NCI-H1105 treated with DMSO at 0.1 percent for 48 hours (cell line): ENCODE measurements at places on chromosomes 4 and X.

- no peak for DNase-seq
Observed at GRCh38 chrX:111874241-111874640, 1.7 kb upstream of the TRPC5OS start.

DNA sequence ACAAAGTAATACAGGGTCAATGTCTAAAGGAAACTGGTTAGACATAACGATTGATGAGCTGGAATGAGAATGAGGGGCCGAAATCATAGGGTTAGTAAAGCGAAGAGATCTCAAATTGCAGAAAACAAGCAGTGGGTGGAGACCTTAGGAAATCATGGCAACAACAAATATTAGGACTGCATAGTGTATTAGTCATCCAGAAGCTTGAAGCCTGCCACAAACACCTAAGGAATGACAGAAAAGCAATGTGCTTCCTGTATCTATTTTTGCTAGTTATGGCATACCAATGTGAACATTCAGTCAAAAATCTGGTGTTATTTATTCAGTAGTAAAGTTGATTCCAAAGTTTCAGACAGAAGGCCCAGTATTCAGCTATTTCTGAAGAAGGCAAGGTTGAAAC lies 410.9 kb upstream of the CT83 start:
- no peak for DNase-seq

DNA sequence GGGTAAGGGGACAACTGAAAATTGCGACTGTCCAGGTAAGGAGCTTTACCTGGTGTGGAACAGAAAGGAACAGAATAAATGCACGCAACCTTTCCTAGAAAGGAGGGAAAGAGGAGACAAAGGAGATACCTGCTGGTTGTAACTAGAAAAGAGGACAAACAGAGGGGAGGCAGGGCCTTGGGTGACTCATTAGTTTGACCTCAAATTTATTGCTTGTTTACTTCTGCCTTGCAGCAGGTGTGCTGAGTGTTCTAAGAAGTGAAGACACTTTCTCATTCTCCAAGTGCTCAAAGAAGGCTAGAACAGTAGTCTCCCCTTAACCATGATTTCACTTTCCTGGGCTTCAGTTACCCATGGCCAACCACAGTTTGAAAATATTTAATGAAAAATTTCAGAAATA lies 123.1 kb upstream of the BOD1L1 start:
- no peak for DNase-seq

- no peak for DNase-seq
Observed at GRCh38 chr4:40206426-40206825, 9.6 kb downstream of the RHOH start.

GRCh38 chr4:76639288-76639687 lies 204.3 kb downstream of the SHROOM3 start:
- DNase-seq: no peak

- no peak for DNase-seq
Observed at GRCh38 chr4:94507281-94507680, 55.5 kb downstream of the PDLIM5 start.

- DNase-seq: no peak
Observed at GRCh38 chrX:87160435-87161010, 357.1 kb upstream of the KLHL4 start.

DNA sequence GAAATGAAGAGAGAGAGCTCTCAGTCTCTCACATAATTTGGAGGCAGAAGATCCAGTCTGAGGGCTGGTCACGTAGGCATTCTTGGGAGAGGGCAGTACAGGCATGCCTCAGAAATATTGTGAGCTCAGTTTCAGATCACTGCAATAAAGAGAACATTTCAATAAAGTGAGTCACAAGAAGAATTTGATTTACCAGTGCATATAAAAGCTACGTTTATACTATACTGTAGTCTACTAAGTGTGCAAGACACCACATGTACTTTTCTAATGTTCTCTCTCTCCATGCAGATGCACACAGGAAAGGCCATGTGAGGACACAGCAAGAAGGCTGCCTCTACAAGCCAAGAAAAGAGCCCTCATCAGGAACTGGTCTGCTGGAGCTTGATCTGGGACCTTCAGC lies 583.5 kb upstream of the FAT1 start:
- no peak for DNase-seq

DNA sequence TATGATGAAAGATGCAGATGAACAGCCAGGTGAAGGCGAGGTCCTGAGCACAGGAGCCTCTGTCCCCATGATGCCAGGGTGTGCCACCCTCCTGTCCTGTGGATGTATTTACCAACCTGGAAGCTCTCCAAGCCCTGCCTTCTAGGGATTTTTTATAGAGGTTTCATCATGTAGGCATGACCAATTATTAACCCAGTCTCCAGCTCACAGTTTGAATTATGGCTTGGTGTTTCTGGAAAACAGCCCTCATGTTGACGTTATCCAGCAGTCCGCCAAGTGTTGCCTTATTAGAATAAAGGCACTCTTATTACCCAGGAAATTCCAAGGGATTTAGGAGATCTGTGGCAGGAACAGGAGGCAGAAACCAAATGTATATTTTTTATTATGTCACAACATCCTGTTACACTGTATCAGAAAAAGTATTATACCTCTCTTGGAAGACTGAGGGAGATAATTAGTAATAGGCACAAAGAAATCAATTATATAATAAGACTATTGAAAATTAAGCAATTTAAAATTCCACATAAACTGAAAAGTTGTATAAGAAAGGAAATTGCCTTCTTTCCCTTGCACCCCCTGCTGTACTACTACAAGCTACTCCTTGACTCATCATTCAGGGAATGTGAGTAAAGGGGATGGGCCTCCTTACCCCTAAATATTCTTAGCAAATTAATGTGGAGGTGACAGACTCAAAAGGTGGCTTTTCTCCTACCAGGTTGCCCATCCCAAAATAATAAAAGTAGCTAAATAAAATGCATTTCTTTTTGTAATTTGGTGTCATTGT lies 129.6 kb downstream of the ZNF330 start:
- DNase-seq: peak; percentile 18

DNA sequence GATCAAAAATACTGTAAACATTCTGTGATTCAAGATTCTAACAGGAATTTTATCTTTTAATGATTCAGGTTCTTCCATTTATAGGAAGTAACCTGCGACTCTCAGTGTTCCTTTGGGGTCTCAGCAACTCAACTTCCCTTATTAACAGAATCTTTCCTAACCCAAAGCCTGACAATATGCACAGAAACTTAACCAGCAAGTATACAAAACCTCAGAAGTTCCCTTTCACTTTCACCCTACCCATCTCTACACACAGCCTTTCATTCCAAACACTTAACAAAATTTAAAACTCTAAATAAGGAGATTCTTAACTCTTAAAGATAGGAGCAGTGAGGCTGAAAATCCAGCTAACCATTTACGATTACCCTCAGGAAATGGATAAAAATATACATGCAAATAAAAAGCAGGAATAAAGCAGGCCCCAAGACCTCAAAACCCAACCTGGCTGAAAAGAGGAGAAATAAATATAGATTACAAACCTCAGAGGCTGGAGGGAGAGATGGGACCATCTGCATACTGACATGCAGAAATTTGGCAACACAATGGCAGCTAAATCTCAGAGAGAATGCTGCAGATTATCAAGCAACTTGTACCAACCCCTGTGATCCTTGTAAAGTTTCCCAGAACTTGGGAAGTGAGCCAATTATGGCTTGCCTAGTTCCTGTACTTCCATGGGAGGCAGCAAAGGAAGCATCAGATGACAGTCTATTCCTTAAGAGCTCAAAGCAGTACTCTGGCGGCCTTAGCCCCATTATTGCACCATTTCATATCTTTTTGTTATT lies 101.0 kb downstream of the ATP11C start:
- DNase-seq: no peak

GRCh38 chr4:165537028-165537648 lies 158.3 kb downstream of the CPE start:
- peak; percentile 57 for DNase-seq

- no peak for DNase-seq
Observed at GRCh38 chrX:123408821-123409737, 225.0 kb downstream of the GRIA3 start.

GRCh38 chr4:38752372-38752940 lies 30.3 kb downstream of the TLR10 start:
- DNase-seq: no peak

DNA sequence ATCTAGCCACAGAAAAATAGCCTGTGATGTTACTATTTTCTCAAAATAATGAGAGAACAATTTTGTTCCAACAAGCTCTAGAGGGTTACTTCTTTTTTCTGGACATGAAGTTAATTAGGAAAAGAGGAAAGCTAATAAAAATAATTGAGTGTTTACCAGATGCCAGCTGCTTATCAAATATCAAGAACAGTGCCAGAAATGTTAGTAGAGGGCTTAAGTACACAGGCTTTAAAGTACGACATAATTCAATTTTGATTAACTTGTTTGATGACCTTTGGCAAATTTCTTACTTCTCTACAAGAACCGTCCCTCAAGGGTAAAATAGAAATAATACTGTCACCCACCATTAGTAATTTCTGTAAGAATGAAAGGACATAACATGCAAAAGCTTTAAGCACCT lies 977.0 kb downstream of the FSTL5 start:
- peak; percentile 90 for DNase-seq

DNA sequence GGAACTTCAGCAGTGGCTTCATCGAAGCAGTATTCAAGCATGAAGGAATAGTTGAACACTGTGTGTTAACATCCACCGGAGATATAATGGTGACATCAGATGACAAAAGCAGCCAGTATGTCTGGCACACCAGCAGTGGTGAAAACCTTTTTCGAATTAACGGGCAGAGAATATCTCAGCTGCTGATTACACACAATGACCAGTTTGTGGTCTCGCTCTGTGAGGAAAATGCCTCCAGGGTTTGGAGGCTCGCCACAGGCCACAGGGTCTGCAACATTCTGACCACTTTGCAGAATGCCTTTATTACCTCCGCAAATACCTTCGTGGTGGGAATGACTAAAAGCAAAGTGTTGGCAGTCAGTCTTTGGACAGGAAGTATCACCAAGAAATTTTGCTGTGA lies 201.5 kb downstream of the NWD2 start:
- DNase-seq: no peak

- DNase-seq: no peak
Observed at GRCh38 chr4:44162538-44163270, 285.9 kb downstream of the KCTD8 start.

DNA sequence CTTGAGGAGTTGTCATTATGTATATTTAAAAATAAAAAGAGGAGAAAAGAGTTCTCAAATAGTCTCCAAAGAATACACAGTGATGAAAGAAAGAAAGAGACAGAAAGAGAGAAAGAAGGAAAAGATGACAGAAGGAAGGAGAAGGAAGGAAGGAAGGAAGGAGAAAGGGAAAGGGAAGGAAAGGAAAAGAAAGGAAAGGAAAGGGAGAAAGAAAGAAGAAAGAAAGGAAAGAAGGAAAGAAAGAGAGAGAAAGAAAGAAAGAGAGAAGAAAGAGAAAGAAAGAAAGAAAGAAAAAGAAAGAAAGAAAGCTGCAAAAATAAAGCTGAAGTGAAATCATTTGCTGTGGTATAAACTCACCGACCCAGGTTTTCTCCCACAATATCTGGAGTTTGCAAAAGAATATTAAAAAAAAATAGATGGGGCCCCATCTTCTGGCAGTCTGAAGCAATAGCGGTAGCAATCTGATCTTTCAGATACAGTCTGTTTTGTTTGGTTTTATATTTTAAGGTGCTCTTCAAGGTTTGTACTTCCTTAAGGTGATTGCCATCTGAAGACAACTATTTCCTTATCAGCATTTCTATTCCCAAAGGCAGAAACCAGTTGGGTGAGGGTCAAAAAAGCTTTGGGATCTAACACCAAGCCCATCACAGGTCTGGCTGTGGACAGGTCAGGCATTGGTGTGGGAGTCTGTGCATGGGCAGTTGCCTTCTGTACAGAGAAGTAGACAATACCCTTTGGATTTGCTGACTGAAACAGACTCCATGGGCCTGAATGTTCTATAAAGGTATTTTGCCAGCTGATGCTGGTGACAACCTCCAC lies 160.4 kb downstream of the CPEB2 start:
- DNase-seq: peak; percentile 44
